ENCODE measurements at places on chromosomes 7 and 10.

- no peak for DNase-seq
Observed at GRCh38 chr10:114166043-114166442, 8.0 kb downstream of the CCDC186 start.

DNA sequence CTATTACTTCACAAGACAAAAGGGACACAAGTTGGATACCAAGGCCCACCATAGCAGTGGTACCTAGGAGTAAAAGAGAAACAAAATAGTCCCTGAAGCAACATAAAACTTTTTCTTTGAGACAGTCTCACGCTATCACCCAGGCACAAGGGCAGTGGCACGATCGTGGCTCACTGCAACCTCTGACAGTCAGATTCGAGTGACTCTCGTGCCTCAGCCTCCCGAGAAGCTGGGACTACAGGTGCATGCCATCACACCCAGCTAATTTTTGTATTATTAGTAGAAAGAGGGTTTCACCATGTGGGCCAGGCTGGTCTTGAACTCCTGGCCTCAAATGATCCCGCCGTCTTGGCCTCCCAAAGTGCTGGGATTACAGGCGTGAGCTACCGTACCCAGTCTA is 59.0 kb upstream of the KCNMA1 start:
- DNase-seq, result no peak

DNA sequence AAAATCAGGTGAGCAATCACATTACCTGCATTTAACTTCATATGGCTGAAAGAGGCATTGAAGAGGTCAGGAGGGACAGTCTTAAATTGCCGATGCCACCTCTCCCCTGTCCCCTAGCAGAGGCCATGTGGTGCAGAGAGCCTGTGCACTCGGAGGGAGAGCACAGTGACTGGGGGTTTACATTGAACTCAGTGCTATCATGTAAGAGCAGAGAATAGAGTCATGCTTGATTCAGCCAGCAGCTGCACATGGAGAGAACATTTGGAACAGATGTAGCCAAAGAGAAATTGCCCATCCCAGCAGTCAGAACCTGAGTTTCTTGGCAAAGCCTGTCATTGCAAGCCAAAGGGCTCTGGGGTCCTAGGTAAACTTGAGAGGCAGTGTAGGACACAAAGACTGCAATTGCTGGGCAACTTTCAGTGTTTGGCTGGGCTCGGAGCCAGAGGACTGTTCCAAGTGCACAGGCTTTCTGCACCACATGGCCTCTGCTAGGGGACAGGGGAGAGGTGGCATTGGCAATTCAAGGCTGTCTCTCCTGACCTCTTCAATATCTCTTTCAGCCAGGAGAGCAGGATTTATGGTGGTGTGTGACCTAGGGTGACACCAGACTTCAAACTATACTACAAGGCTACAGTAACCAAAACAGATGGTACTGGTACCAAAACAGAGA is 267.1 kb downstream of the REEP3 start:
- no peak for DNase-seq

DNA sequence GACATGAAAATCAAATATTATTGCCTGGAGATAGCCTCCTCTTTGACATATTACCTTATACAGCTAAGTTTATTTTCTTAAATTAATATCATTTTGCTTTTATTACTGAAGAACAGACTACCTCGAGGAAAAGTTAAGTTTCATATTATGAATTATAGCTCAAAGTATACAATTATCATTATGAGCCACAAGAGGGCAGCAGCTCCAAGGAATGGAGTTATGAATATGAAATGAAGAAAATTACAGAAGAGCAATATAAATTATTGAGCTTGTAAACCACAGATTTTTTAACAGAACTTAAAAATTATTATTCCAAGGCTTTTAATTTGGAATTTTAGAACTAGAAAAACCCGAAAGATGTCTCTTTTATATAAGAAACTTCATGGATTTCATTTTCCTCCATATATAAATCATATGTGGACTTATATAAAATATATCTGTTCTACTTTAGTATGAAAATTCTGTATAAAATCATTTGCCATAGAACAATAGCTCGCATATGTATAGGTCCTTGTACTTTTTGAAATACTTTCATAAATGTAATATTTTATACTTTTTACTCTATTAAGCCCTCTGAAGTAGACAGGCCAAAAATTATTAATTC is 40.1 kb downstream of the IQUB start:
- DNase-seq, result peak; percentile 51

GRCh38 chr7:1694611-1695511 is 24.8 kb downstream of the ELFN1 start:
- no peak for DNase-seq

DNA sequence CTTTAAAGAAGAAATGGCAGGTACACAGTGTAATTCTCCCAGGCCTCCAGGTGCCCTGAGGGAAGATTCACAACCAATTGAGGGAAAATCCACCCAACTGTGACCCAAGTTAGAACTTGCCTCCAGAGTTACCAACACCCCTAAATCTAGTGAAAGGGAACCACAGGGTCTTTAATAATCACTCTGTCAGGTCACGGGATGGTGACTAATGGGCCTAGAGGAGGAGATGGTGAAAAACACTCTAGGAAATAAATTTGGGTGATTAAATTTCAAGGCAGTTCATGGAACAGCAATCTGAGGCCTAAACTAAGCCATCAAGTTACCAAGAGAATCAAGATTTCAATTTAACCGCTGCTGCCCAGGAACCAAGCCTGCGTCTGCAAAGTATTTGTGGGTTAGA is 26.7 kb upstream of the SLF2 start:
- DNase-seq, result no peak

GRCh38 chr10:110885932-110886674 is 14.4 kb downstream of the PDCD4 start:
- no peak for DNase-seq

DNA sequence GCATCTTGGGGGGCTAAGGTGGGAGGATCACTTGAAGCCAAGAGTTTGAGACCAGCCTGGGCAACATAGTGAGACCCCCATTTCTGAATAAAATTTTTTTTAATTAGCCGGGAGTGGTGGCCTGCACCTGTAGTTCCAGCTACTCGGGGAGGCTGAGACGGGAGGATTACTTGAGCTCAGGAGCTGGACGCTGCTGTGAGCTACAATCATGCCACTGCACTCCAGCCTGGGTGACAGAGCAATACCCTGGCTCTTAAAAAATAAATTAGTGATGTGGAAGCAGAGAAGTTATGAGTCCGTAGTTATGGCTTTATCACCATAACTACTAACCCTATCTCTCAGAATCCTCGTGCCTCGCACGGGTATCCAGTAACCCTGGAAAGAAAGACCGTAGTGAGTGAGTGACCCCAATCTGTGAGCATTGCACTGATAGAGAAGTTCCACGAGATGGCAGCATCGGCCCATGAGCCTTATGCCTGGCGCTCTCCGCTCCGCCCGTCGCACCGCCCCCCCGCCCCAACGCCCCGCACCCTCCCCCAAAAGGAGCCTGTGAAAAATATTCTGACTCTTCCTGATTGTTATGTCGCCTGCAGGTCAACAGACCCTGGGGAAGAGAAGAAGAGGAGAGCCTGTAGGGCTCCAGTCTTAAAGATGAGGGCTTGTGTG is 4.9 kb upstream of the SLC29A3 start:
- DNase-seq, result peak; percentile 95

DNA sequence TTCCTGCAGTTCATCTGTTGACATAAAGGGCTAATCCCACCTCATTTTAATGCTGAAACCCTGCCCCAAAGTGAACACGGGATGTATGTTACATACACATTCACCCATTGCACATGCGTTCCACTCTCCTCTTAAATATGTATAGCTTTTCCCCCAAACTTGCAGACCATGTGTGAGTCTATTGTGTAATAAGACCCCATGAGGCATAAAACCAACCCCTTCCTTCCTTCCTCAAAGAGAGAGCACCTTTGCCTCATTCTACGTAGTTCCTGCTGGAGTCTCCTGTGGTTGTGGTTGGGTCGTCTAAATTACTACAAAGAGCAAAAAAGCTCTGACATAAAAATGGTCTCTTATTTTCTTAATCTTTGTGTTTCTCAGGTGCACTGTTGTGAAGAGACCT is 345.7 kb upstream of the KLF6 start:
- DNase-seq, result no peak

DNA sequence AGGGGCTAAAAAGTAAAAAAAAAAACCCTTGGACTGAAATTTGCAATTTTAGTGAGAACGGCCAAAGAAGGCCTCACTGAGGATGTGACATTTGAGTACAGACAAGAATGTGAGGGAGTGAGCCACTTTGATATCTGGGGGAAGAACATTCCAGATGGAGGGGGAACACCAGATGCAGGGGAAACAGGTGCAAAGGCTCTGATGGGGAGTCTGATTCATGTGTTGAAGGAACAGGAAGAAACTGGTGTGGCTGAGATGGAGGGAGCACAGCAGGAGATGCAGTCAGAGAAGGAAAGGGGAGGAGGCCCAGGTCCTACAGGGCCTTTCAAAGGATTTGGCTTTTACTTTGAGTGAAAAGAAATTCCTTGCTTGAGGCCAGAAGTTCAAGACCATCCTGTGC is 615.7 kb upstream of the NRP1 start:
- DNase-seq, result no peak

DNA sequence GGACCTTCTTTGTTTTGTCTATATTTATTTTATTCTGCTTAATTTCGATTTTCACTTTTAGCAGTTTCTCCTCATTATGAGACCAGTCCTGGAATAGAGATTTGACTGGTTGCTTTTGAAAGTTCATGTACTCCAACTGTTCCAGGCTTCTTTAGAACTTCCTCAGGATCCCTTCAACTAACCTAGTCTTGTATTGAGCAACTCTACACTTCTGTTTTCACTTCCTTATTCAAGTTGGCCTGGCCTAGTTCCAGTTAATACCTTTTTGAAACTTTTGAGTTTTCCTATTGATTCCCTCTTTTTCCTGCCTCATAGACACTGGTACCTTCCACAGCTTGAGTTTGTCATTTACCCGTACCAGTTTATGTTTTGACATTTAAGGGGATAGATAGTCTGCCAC is 421.7 kb downstream of the ATRNL1 start:
- DNase-seq, result no peak

DNA sequence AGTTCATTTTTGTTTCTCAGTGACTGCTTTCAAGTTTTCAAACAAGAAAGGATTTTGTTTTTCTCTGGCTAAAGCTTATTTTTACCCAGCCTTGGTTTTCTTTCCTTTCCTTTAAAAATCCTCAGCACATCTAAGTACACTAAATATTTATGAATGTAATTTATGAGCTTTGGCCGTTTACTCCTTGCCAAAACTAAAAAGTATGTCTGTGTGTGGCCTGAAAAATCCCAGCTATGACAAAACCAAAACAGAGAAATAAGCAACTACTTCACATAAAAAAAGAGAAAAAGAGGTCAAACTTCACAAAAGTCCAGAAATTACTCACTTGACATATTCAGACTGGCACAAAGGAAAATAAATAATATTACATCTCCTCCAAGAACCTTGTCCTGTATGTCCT is 365.1 kb upstream of the NFE2L3 start:
- DNase-seq, result no peak

DNA sequence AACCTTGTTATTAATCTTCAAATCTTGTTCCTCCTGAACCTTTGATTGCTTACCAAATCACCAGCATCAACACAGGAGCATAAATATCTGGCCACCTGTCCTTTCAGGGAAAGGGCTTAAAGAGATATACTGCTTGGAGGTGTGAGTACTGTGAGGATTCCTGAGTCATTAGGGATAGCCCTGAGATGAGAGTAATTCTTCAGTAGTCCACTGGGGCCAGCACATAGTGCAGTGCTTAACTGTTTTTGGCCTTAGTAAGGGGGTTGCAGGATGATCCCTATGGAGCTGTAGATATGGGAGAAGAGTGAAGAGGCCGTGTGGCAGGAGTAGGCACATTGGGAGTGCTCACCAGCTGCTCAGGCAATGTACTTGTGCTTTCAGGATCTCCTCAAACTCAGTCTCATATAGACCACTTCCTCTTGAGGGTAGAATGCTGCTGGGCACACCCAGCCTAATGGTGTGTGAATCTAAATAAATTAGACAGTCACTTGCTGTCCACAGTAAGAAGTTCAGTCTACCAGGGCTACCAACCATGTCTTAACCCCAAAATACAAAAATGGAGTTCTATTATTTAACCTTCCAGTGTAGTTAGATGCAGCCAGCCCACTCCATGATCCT is 26.5 kb upstream of the GPR141 start:
- peak; percentile 32 for DNase-seq

GRCh38 chr7:72058579-72058978 is 353.6 kb downstream of the CALN1 start:
- no peak for DNase-seq

GRCh38 chr10:131387018-131387529 is 75.6 kb upstream of the TCERG1L start:
- DNase-seq, result peak; percentile 41

- DNase-seq, result no peak
Observed at GRCh38 chr7:593324-594115, 73.9 kb upstream of the PDGFA start.

GRCh38 chr10:78454123-78454645 is 420.5 kb downstream of the RPS24 start:
- no peak for DNase-seq

GRCh38 chr10:117178190-117178589 is 19.1 kb upstream of the KCNK18 start:
- no peak for DNase-seq

DNA sequence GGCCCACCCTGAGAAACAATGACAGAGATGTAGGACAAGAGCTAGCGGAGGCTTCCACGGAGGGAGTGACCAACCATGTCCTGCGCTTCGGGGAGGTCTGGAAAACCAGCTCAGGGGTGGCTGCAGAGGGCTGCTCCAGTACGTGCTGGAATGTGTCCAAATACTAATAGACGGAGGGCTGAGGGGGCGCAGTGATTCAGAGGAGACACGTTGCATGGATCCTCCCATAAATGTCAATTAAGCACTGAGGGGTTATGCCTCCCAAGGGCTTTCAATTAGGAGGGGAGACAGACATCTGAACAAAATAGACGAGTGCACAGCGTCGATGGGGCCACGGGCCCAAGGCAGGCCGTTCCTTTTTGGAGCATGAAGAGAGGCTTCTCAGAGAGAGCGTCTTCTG is 51.0 kb upstream of the NPS start:
- no peak for DNase-seq

DNA sequence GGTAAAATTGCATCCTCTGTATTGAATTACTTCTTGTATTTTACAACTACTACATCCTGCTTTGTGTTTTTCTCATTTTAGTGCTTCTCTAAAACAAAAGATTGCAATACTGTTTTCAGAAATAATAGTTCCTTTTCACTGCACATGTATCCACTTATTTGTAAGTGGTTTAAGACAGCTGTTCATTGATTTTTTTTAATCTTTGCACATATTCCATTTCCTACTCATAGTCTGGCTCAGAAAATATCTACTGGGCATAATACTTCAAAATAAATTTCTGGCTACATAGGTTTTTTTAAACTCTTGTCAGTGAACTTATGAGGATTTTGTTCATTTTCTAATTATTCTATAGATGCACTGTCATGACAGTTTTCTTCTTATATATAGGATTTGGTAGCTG is 54.8 kb downstream of the SND1 start:
- DNase-seq, result no peak

- peak; percentile 18 for DNase-seq
Observed at GRCh38 chr10:69673521-69673920, 43.5 kb downstream of the FAM241B start.
